ENCODE measurements at places on chromosomes 4 and X.

GRCh38 chr4:180618396-180618795 lies 1624.8 kb upstream of the TENM3 start:
- no peak for DNase-seq

GRCh38 chr4:162891788-162892707 lies 274.6 kb downstream of the NAF1 start:
- no peak for DNase-seq

DNA sequence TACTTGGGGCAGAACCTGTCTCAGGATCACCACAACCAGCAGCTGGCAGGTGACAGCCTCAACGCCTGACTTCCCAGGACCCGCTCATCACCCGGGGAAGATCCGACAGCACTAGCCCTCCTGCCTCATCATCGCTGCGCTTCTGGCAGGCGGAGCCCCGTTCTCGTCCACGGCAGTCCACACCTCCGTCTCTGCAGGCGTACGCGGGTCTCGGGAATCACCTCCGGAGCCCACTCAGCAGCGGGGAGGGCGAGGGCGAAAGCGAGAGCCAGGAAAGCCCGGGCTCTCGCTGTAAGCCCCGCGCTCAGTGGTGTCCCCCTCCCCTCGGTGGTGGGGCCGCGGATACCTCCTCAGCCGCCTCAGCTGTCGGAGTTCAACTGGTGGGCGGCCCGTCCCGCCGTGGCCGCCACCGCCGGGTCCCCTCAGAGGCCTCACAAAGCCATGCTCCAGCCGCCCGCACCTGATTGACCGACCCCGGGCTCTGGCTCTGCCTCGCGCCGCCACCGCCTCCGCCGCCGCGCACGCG lies 518 bp upstream of the CNKSR2 start:
- DNase-seq: no peak

DNA sequence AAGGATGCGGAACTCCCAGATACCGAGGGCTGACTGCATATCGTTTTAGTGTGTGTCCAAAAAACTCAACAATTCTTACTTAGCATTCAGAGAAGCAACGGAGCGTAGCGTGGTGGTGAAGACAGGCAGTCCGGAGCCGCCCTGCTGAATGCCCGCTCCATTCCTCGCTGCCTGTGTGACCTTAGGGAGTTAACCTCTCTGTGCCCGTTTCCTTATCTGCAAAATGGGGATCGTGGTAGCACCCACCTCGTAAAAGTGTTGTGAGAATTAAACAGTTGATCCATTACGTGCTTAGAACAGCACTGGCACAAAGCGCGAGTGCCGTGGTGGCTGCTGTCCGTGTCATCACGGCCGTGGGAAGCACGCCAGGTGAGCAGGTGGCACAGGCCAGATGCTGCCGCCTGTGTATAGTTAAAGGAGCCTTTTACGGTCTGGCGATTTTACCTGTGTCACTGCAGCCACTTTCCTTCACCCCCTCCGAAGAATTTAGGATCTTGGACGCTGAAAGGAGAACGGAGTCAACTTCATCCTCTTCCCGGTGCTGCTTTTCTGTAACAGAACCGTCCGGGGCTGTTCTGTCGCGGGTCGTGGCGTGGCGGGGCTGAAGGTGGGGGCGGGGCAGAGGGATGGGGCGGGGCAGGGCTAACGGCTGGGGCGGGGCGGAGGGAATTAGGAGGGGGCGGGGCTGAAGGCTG lies 885 bp downstream of the CCDC110 start:
- peak; percentile 12 for DNase-seq

GRCh38 chr4:151652841-151653547 lies 107.8 kb downstream of the GATB start:
- peak; percentile 94 for DNase-seq

DNA sequence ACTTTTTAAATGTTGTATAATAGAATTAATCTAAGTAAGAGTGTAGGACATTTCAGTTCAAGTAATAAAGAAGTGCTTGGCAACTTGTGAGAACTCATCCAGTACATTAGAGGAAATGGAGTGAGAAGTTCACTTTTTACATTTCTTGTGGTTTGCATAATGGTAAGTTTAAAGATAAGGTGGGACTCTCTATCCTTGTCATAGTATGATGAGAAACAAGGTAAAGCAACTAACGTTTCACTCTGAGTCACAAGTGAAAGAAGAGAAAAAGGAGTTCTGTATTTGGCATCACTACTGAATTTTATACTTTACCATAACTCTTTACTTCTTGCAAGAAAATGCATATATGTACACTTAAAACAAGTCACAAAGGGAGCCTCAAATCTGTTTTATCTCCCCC lies 219.4 kb downstream of the SLC4A4 start:
- no peak for DNase-seq

DNA sequence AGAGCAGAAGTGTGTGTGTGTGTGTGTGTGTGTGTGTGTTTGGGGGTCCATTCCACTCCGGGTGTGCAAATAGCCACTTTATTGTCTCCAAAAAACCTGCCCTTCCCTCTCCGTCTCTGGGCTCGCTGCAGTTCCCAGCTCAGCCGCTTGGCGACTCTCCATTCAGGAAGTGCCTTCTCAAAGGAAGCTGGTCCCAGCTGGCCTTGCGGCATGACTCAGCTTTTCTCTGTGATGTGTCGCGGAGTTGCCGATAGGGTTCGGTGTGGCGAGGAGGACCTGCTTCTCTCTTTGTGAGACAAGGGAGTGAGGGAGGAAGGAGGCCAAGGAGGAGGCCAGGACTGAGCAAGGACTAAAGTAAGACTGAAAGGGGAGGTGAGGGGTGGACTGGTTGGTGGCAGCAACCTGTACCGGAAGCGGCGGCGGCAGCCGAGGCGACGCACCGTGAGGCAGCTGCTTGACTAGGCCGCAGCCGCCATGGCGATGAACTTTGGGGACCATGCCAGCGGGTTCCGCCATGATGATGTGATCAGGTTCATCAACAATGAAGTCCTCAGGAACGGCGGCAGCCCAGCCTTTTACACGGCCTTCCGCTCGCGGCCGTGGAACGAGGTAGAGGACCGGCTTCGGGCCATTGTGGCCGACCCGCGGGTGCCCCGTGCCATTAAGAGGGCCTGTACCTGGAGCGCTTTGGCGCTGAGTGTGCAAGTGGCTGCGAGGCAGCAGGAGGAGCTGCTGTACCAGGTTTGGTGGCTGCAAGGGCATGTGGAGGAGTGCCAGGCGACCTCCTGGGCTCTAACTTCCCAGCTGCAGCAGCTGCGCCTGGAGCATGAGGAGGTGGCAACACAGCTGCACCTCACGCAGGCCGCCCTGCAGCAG lies at the start of gene TEX13C:
Gene TEX13C (plus strand): TSS at position 226 of the 876 bp plus-strand sequence. CDS start 249 bp downstream, at position 475.
- no peak for DNase-seq

DNA sequence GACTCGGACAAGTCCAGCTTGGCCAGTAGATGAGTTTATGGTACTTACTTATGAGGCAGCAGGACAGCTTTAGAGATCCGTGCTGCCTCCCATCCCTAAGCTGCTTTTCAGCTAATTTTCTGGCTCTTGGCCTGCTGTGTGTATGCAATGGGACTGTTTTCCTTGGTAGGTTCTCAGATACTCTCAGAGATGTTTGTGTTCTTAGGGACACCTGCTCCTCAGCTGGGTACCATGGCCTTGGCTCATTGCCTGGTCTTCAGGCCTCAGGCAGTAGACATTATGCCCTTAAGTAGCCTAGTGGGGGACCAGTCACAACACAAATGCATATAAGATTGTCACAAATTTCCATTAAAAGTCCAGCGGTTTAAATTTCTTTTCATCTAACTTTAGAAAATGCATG lies 688.0 kb downstream of the PCDH7 start:
- DNase-seq: no peak

DNA sequence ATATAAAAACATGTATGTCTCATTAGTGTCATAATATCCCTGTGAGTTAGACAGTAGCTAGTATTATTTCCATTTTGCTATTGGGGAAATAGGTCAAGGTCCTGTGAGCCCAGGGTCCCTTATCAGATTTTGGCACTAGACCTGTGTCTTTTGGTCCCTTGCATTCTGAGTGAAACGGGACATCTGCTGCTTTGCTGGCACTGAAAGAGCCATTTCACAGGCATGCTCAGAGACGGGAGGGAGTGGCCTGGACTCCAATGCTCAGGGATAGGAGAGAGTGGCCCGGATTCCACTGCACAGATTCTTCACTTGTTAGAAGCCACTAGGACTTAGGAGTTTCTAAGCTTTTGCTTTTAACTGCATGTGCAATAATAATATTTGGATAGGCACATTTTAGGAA lies 177.2 kb downstream of the TSPAN5 start:
- DNase-seq: no peak

DNA sequence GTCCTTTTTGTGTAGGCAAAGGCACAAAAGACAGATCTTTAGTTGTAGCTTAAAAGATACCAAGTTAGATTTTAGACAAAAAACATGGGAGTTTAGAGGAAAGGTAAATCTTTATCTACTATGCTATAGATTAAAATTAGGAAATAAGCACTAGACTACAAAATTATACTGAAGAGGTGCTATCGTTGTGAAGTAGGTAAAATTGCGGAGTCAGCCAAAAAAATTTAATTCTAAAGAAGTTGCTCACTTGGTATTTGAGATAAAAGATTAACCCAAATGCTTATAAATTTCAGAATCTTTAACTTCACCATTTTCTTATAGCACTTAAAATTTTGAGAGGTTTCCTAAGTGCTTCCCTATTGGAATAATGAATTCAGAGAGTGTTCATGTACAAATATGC lies 604.1 kb downstream of the GRXCR1 start:
- DNase-seq: no peak

DNA sequence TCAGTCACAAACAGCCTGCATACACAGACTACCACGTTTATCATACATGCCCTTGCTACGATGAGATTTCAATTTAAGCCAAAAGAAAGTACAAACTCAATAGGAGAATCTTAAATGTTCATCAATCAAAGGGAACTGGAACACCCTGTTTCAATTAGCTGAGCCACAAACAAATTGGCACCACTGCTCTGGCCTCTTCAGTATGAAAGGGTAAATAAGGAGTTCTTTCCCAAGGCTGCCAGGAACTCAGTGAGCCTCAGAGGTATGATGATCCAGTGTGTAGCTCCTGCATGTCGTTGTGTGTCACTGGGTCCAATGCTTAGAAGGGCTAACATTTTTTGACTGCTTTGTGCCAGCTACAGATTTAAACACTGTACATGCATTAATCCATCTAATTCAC lies 5.4 kb downstream of the RNF150 start:
- DNase-seq: peak; percentile 61

GRCh38 chr4:64796581-64796980 lies 387.3 kb upstream of the TECRL start:
- DNase-seq: no peak

DNA sequence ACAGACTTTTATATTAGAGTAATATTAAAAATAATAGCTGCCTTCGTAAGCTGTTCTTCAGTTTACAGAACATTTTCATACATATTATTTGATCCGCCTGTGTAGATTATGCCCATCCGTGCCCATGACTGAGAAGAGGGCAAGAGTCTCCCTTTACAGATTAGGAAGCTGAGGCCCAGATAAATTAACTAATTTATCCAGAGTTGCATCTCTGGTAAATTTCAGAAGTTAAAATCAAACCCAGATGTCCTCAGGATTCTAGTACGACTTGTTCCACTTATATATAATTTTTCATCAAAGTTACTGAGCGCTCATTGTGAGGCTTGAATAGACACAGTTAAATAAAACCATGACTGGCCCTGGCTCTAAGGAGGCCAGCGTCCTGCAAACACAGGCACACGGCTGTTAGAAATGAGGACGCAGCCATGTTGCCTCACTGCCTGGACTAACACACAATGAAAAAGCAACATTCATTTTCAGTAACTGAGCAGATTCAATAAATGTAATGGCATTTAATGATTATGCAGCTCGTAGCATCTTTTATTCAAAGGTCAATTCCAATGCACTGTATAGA lies 148.0 kb downstream of the TENM3 start:
- DNase-seq: no peak

GRCh38 chr4:91212211-91212610 lies 1085.0 kb downstream of the CCSER1 start:
- DNase-seq: no peak

DNA sequence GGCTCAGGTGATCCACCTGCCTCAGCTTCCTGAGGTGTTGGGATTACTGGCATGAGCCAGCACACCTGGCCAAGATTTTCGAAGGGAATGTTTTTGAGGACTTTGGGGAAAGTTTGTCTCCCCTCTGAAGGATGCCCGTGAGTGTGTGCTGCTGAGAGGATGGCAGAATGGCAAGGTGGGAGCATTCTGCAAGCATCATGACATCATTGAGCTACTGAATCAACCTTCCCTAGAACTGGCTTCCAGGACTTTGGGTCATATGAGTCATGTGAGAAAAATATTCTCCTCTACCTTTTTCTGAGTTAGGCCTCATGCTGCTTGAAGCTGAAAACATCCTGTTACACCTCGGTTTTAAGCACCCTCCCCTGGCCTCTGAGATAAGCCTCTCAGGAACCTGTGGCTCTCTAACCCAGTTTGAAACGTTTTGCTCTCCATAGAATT lies 31.0 kb downstream of the TMEM131L start:
- DNase-seq: no peak

- peak; percentile 23 for DNase-seq
Observed at GRCh38 chrX:39950018-39950688, 147.6 kb downstream of the BCOR start.

DNA sequence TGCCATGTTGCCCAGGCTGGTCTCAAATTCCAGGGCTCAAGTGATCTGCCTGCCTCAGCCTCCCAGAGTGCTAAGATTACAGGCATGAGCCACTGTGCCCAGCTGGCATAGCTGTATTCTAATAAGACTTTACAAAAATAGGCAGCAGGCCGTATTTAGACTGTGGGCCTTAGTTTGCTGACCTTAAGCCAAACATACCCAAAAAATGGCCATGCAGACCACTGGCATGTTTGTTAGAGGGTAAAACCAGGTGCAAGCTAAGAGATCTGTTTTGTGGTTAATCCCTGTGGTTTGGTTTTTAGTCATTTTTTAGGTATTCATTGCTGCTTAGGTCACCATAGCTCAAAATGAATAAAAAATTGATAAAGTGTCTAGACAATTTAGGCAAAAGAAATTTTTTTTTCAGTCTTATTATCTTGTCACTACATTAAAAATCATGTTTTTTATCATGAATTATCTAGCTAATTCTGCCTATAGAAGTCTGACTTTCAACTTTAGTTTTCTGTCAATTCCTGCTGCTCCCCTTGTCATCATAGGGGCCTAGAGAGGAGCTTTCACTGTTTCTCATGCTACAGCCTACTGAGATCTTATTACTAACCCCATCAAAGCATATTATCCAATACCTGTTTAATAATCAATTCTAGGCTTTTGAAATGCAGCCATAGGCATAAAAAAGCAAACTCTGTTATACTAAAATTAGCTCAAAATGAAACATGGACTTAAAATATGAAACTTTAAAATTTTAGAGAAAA lies 7.5 kb upstream of the SPINK2 start:
- peak; percentile 29 for DNase-seq

DNA sequence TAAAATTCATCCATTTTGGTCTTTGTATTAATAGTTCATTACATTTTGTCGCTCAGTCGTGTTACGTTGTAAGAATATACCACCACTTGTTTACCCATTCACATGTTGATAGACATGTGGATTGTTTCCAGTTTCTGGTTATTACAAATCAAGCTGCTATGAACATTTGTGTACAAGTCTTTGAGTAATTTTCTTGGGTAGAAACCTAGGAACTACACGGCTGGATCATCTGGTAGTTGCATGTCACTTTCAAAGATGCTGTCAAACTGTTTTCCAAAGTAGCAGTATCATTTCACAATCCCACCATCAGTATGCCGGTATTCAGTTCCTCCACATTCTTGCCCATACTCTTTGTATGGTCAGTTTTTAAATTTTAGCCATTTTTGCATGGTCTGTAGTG lies 98.0 kb downstream of the GASK1B start:
- peak; percentile 68 for DNase-seq

All from AG10803 (cell line).